CD8-positive, alpha-beta T cell (primary cell): ENCODE measurements at places on chromosomes 5 and 9.

DNA sequence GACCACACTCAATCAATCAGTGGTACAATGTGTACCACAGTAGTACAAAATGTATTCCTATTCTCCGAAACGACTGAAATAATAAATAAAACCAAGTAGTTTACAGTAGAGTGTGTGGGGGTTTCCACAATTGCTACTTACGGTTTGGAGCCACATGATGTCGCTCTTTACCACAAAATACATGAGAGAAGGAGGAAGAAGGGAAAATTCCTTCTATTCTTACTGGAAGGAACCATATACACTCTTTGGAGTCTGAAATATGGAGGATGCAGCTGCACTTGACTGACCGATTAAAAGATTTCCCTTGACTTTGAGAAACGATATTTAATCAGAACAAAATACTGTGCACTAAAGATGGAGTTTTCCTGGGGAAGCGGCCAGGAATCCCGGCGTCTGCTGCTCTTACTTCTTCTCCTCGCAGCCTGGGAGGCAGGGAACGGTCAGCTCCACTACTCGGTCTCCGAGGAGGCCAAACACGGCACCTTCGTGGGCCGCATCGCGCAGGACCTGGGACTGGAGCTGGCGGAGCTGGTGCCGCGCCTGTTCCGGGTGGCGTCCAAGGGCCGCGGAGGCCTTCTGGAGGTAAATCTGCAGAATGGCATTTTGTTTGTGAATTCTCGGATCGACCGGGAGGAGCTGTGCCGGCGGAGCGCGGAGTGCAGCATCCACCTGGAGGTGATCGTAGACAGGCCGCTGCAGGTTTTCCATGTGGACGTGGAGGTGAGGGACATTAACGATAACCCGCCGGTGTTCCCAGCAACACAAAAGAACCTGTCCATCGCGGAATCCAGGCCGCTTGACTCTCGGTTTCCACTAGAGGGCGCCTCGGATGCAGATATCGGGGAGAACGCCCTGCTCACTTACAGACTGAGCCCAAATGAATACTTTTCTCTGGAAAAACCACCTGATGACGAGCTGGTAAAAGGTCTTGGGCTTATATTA is at the start of gene PCDHA4:
TSS of gene PCDHA4 (plus strand) at position 235 of the 942 bp plus-strand sequence.
- no peak for DNase-seq

DNA sequence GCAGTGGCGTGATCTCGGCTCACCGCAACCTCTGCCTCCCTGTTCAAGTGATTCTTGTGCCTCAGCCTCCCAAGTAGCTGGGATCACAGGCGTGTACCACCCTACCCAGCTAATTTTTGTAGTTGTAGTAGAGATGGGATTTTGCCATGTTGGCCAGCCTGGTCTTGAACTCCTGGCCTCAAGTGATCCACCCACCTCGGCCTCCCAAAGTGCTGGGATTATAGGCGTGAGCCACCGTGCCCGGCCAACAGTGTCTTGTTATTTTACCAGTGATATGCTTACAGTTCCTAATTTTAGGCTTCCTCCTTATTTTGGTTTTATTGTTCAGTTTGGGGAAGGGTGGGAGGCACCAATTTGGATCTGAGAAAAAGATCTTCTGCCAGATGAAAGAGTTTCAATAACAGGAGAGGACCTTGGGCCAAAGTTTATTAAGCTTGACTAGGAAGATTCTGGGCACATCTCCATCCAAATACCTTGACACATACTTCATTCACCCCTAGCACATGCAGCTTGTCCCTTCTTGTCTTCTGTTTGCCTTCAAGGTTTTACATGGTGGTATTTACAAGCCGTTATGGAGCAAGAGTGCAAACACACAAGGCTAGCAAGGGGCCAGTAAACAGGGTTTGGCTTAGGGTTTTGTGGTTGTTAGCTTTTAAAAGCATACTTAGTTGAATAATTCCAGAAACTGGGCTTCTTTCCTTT is 168.1 kb upstream of the DMRT1 start:
- DNase-seq = no peak

DNA sequence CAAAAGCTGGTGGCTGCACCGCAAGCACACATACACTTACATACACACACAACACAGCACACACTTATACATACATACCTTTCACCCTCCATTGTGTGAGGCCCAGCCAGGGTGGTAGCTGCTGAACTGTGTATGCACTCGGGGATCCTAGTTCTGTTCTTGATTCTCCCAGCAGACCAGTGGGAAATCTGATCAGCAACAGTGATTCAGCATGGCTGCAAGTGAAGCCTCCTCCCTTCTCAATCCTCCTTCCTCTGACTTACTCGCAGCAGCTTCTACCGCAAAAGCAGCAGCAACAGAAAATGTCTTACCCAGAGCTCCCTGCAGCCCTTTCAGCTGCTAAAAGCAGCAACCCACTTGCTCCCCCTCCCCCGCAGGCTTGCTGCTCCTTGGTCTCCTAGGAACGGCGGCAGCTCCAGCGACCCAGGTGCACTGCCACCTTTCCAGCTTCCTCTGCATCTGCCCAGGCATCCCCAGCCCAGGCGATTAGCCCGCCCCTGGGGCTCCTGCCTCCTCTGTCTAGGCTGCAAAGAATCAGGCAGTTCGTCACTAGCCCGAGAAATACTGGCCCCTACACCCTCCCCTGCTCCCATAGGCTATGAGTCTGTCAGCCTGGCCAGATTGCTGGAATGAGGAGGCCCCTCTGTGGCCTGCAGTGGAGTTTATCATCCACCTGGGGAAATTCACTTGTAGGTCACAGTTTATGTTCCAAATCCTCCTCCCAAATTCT is at the start of gene KLHL3:
TSS of gene KLHL3 (minus strand) at position 535 of the 730 bp plus-strand sequence. CDS start at position 92, 443 bp downstream.
- no peak for DNase-seq

DNA sequence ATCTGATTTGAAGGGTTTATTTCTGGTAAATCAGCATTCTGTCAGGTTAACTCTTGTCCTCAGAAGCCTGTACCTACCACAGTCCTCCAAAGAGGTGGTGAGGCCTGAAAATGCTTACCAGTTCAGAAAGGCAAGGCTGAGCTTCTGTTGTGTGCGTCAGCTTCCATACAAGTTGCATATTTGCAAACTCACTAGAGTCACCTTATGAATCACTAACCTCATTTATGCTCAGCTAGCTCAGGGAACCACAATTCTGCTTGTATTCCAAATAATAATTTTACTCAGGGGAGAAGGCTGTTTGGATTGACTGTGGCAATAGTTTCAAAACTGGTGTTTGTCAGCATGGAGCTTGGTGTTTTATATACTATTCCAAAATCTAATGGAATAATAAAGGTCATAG is 355.1 kb upstream of the RFX3 start:
- no peak for DNase-seq

DNA sequence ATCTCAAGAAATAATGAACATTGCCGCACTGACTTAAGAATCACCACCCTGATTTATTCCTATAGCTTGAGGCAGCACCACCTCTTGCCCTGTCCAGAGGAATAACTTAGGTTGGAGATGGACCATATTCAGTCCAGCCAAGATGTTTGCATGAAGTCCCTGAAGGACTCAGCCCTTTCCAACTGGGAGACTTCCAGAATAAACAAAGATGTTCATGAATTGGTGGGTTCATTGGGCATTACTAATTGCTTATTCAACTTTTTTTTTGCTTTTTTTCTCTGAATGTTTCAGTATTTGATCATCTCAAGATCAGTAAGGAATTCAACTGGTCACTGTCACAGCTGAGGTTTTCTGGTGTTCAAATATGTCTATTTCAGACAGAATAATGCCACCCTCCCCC is 470.6 kb downstream of the CCDC171 start:
- DNase-seq = no peak
